Epithelial cell of proximal tubule (primary cell): ENCODE measurements at places on chromosomes 3 and 15. TPM values are rescaled to one million over a fixed set of nuclear protein-coding genes. Genes with fewer than 3 reads are reported as not detected.

DNA sequence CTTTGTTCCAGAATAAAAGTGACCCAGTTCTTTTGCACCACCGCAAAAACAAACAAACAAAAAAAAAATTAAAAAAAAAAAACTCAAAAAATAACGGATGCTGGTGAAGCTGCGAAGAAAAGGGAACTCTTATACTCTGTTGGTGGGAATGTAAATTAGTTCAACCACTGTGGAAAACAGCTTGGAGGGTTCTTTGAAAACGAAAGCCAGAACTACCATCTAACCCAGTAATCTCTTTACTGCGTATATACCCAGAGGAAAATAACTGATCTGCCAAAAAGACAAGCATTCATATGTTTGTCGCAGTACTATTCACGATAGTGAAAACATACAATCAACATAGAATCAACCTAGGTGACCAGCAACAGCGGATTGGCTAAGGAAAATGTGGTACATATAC lies 298.9 kb upstream of the CBLB start:
- no peak for DNase-seq

Gene CELSR3
- total RNA-seq, result 0.87 and 2.5 TPM in 2 replicates

DNA sequence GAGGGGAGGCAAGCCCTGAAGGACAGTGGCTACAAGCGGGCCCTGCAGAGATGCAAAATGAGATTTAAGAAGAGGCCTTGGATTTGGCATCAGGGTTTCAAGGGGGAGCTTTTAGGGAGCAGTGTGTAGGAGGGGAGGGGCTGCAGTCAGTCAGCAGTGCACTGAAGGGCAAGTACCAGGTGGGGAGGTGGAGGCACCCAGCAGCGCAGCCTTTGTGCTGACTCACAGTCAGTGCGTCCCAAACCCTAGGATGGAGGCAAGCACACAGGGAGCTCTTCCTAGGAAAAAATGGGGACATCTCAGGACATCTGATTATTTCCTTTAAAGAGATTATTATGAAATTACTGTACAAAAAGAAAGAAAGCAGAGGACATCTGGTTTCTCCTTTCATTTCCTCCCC lies 80.0 kb downstream of the AAGAB start:
- DNase-seq, result no peak

DNA sequence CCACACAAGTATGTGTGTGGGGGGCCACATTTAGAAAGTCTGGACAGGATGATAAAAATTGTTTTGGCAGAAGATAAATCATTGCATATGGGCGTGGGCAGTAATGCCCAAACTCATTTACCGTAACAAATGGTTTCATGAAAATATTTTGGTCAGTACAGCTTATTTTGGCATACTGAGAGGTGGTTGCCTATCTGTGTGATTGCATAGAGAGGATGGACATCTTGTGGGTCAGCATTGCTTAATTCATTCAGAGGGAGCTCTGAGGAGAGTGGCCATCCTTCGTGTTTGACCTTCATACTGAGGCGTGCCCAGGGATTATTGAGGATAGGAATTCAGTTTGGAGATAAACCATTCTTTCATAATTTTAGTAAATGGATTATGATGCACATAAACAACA lies 162.5 kb downstream of the GAP43 start:
- no peak for DNase-seq

GRCh38 chr15:32718821-32719716 lies 1.3 kb downstream of the GREM1 start:
- no peak for DNase-seq

- no peak for DNase-seq
Observed at GRCh38 chr15:100788418-100789105, 91.1 kb upstream of the ALDH1A3 start.

Gene OGG1
- total RNA-seq, result 22.0 and 27.4 TPM in 2 replicates

- DNase-seq, result no peak
Observed at GRCh38 chr3:111785034-111785433, 74.0 kb upstream of the PHLDB2 start.

- DNase-seq, result no peak
Observed at GRCh38 chr3:52248816-52249547, 3.4 kb downstream of the PPM1M start.

Gene CACNA2D3
- 0.14 and 1.3 TPM in 2 replicates for total RNA-seq

GRCh38 chr3:11300970-11301369 lies 28.8 kb downstream of the ATG7 start:
- DNase-seq, result no peak

Gene SHC4
- 2.2 and 9.3 TPM in 2 replicates for total RNA-seq

DNA sequence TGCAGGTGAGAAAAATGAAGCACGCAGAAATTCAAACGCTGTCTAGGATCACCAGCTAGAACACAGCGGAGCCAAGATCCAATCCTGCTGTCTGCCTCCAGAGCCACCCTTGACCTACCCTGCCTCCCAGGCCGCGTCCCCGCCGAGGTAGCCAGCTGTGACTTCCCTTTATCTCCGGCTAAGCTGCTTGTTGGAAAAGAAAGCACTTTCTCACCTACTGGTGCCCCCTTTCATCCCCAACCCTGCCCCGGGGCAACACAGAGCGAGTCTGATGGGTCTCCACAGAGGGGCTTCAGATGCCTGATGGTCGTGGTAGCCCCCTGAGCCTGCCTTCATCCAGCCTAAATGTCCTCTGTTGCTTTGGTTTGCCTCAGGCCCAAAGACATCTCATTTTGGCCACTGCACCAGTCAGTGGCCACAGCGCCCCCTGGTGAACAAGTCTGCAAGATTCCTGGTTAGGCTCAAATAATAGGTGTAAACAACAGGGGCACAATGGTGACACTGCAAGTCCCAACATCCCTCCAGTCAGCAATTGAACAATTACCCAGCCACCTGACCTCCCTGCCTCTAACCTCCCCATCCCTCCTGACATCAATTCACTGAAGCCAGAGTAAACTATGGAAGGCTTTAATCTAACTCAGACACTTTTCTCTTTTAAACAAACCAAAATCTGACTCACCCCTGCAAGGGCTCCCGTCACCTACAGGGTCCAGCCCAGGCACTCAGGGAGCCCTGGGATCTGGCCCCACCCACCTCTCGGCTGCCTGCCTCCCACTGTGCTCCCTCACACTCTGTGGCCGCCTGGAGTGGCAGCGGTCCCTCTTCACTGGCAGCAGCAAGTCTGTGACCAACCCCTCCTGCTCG lies 27.3 kb upstream of the BCL2L10 start:
- no peak for DNase-seq

DNA sequence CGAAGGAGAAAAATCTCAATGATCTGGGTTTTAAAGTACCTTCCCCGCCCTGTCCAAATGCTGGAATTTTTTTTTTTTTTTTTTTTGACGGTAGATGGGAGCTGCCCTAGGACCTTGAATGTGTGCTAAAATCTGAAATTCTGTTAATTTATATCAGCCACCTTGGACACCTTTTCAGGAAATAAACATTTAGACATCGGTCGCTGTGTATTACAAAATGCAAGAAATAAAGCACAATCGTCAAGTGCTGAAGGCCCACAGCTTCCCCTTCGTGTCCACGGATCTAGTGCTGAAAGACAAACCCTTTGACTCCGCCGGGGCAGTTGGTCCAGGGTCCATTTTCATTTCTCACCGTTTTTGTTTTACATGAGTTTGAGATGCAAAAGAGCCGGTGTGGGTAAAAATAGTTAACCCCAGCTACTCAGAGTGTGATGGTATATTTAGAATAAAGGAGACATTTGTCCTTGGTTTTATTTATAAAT lies 90.2 kb upstream of the CHD2 start:
- DNase-seq, result no peak

Gene NEK11
- total RNA-seq, result 3.9 and 4.6 TPM in 2 replicates

Gene BHLHE40
- total RNA-seq, result 47.2 and 96.3 TPM in 2 replicates

- no peak for DNase-seq
Observed at GRCh38 chr15:58136731-58137130, 1.4 kb upstream of the AQP9 start.

- no peak for DNase-seq
Observed at GRCh38 chr3:114962189-114962588, 184.9 kb downstream of the ZBTB20 start.

DNA sequence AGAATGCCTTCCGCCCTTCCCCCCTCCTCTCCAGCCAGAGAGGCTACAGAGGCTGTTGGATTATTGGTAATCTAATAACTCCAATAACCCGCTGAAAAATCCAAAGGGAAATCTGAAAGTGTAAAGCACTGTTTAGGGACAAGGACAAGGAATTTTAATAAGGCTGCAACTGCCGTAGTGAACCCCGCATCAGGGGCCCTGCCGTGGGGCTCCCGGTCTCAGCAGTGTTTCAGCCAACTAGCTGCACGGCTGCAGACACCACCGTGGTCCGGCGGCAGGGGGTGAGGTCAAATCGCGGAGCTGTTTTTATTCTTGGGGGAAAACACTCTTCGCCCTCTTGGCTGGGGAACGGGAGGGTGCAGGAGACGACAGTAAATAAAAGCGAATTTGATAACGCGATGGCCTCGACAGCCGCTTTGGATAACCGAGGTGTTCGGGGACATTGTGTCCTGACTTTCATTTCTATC lies 6.1 kb downstream of the BCL6 start:
- DNase-seq, result no peak

GRCh38 chr15:22257047-22258008 lies 177.0 kb downstream of the OR4M2 start:
- DNase-seq, result no peak

GRCh38 chr15:87031540-87032230 lies 952.0 kb downstream of the AGBL1 start:
- DNase-seq, result no peak

DNA sequence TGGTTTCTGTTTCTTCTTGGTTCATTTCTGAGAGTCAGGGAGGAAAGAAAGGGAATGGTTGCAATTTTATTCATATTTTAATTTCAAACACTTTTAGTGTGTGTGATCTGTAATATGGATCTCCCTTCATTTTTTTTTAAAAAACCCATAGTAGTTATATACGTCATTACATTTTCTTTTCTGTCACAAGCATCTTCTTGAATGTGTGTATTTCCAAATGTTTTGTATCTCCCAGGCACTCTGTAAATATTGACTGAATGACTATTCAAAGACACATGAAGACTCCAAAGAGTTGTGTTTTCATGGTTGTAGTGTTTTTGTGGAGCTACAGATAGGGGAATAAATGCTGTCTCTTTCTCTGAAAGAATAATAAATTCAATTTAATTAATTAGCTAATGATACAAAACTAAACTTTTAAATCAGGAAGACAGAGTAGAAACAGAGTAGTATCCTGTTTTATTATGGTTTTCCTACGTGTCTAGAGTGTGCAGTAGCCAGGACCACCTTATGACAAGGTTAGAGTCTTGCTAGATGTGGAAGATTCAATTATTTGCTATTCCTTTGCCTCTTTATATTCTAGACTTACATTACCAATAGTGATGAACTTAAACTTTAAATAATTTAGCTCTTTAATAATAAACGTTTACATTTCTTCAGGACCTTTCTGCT lies 35.5 kb downstream of the NECTIN3 start:
- DNase-seq, result no peak

Gene MINAR1
- 0.43 and 1.4 TPM in 2 replicates for total RNA-seq

DNA sequence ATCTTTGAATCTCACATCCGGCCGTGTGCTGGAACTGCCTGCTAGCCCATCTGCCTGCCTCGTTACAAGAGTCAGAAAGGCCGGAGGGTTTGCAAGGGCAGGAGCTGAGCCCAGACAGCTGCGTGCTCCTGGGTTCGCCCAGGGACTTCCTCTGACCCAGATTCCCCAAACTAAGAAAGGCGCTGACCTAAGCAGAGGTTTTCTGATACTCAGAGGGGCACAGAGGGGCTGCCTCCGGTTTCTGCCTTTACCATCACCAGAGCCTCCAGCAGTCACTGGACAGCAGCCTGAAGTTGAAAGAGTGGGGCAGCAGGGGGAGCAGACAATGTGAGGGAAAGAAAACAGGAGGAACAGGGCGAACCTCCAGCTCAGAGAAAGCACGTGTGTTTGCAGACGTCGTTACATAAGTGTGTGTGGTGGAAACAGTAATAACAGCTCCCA lies 33.4 kb upstream of the RAD18 start:
- DNase-seq, result no peak
